ENCODE measurements at places on chromosomes 11 and 22.

GRCh38 chr11:9664276-9665171, 647 bp downstream of the SWAP70 start:
- DNase-seq: peak; percentile 12

DNA sequence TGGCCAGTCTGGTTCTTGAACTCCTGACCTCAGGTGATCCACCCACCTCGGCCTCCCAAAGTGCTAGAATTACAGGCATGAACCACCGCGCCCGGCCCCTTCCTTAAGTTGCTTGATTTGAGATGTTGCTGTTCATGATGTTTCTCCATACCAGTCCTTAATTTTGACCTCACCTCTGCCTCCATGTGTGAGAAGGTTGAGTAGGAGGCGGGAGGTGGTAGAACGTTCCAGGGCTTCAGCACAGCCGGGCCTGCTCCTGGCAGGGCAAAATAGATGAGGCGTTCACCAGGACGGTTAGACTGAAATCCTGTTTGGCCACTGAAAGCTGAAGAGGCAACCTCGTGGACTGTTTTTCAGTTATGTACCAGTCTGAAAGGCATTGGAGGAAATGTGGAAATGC, 48.3 kb upstream of the SYT13 start:
- no peak for DNase-seq

DNA sequence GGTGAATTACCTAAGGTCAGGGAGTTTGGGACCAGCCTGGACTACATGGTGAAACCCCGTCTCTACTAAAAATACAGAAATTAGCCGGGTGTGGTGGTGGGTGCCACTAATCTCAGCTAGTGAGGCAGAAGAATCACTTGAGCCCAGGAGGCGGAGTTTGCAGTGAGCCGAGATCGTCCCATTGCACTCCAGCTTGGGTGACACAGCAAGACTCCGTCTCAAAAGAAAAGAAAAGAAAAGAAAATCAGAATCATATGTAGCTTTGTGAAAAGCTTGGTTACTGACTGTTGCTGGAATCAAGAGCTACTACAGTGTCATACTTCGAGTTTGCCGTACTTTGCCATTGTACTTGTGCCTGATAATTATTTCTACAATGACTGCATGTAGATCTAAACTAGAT, 4.2 kb upstream of the TMEM135 start:
- DNase-seq: no peak

DNA sequence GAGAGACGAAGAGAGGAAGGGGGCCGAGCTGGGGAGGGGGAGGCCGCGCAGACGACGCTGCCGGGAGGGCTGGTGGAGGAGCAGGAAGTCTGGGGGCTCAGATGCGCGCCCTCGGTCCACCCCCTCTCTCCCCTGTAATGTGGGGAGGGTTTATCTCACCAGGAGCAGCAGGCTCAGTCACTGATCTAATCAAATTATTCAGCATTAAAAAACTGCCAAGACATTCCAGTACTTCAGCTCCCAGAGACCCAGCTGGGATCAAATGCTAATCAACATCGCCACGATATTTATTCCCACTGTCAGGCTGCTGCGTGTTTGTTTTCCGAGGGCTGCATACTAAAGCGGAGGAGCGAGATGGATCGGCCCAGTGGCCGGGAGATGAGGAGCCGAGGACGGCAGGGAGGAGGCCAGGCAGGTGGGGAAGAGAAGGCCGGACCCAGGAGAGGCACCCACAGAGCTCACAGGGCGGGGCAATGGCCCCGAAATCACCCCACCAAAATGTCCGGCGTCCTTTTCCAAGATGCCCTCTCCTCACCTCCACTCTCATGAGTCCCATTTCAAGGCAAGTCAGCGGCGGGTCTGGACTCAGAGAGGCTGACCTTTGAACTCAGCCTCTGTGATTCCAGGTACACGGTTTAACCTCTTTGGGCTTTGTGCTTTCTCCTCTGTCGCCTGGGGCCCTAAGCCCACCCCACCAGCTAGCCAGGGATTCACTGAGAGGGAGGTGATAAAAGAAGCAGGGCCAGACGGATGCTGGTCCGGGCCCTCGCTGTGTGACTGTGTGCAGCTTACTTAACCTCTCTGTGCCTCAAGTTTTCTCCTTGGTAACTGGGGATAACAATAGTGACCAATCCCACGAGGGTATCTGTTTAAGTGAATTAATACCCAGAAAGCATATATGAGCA, 502.1 kb downstream of the MN1 start:
- DNase-seq: no peak

GRCh38 chr11:34300926-34301295, 56.9 kb downstream of the ABTB2 start:
- DNase-seq: no peak

GRCh38 chr11:9982127-9982795, 311.8 kb downstream of the SBF2 start:
- DNase-seq: no peak

GRCh38 chr11:75969626-75970308, 154.8 kb downstream of the UVRAG start:
- no peak for DNase-seq

- no peak for DNase-seq
Measured at GRCh38 chr22:49532869-49533802, 294.5 kb downstream of the BRD1 start.

- no peak for DNase-seq
Measured at GRCh38 chr11:96293598-96294021, 49.4 kb downstream of the MAML2 start.

DNA sequence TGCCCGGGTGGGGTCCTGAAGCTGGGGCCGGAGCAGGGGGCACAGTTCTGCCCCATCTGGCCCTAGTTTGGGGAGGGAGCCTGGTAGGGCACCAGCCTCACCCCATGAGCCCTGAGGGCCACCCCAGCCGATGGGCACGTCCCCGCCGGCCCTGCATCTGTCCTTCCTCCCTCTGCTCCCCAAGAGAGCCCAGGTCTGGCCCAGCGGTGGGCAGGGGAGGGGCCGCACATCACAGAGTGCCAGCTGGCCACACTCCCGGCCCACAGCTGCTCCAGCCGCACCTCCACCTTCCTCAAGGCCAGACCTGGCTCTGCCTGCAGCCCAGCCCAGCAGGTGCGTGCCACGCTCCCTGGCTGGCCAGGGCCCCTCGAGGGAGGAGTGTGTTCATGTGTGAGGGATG, 21.6 kb downstream of the BRSK2 start:
- no peak for DNase-seq

DNA sequence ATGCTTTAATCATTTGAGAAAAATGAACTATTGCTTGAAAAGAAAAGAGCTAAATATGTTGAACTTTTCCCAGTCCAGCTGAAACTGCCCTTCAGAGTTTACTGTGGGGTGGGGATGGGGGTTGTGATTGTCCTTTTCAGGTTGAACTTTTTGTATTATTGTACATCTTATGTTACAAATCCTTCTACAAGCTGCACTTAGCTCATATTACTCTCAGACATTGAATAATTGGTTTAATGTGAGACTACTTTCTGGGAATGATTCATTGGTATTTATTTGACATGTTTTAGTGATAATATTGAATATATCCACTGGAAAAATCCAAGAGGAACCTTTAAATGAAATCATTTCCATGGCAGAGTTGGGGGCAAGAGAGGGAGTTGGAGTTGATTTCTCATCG, 84.9 kb downstream of the ATXN10 start:
- no peak for DNase-seq

DNA sequence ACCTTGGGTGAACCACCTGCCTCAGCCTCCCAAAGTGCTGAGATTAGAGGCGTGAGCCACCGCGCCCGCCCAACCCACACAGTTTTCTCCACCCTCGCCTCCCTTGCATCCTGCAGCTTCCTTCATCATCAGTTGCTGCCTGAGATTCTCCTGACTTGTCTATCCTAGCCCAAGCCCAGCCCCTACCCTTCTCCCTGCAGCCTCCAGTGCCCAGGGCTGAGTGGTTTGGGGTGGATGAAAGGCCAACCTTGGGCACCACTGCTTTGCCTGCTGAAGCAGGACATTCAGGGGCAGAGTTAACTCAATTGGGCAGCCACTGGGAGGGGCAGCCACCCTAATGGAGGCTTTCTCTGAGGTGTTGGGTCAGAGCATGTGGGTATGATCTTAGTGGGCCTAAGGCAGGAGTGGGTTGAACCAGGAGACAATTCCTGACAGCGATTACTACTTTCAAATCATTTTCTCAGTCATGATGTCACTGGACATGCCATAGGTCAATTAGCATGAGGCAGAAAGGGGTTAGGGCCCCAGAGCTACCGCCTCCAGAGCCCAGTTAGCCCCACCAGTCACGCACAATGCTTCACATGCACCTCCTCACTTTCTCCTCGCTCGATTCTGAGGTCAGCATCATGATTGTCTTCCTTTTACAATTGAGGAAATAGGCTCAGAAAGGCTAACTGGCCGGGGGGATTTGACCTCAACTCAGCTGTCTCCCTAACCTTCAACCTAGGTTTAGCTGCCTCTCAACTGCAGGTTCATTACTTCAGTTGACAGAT, 1.0 kb upstream of the FKBP2 start:
- no peak for DNase-seq

DNA sequence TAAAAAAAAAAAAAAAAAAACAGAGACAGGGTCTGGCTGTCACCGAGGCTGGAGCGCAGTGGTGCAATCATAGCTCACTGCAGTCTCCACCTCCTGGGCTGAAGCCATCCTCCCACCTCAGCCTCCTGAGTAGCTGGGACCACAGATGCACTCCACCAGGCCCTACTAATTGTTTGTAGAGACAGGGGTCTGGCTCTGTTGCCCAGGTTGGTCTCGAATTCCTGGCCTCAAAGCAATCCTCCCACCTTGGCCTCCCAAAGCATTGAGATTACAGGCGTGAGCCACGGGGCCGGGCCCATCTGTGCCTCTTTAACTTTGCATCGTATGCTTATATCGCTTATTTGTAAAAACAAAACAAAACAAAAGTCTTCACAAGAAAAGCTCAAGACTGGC, 3.1 kb downstream of the CPT1A start:
- no peak for DNase-seq

GRCh38 chr11:27795955-27796861, 96.0 kb upstream of the BDNF start:
- DNase-seq: no peak

DNA sequence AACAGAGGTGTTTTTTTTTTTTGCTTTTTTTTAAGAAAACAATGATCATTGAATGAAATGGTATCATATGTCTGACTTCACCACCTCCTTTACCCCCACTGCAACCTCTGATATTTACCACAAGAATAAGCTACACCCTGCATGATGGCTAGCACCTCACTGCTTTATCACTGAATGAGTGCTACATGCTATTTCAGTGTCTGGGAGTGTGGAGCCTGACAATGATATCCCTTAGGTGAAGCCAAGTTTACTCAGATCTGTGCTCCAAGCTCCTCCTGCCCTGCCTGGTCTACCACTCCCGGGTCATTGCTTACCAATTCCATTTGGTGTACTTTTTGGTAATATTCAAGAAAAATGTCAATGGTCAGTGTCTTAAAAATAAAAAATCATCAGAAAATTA, 21.1 kb downstream of the MMP20 start:
- no peak for DNase-seq

- no peak for DNase-seq
Measured at GRCh38 chr22:38768036-38768435, 12.2 kb upstream of the SUN2 start.

GRCh38 chr11:47986742-47987141, 6.4 kb downstream of the PTPRJ start:
- DNase-seq: no peak

- DNase-seq: no peak
Measured at GRCh38 chr22:37228106-37229011, 15.7 kb downstream of the RAC2 start.

DNA sequence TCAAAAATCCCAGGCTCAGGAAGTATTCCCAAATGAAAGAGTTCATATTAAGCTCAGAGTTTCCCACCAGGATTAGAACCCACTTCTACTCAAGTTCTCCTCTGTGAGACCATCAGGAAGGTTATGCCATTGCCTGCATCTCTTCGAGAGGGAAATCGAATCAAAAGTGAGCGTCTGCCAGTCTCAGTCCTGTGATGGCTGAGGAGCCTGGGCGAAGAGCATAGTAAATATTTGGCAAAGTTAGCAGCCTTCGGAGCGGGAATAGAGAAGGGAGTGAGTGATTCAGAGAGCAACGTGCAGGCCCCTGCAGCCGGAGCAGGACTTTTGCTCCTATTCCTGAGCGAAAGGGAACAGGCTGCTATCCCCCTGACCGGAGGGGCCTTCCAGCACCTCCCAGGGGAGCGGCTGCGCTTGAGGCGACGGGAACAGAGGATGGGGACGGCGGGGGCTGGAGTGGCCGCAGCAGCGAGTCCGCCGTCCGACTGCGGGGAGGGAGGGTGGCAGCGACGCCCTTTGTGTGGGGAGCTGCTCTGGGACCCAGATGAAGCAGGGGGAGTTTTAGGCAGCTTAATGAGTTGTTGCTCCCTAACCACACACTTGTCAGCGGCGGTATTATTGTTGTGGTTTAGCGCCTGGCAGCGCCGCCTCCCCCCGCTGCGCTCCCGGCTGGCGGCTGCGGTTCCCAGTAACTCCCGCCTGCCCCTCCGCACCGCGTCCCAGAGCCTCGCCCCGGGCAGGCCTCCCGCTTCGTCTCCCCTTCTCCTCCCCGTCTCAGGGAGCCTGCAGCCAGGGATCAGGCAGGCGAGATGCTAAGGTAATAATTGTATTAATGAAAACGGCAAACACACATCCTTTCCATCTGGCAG, 21.7 kb upstream of the NRGN start:
- peak; percentile 21 for DNase-seq

DNA sequence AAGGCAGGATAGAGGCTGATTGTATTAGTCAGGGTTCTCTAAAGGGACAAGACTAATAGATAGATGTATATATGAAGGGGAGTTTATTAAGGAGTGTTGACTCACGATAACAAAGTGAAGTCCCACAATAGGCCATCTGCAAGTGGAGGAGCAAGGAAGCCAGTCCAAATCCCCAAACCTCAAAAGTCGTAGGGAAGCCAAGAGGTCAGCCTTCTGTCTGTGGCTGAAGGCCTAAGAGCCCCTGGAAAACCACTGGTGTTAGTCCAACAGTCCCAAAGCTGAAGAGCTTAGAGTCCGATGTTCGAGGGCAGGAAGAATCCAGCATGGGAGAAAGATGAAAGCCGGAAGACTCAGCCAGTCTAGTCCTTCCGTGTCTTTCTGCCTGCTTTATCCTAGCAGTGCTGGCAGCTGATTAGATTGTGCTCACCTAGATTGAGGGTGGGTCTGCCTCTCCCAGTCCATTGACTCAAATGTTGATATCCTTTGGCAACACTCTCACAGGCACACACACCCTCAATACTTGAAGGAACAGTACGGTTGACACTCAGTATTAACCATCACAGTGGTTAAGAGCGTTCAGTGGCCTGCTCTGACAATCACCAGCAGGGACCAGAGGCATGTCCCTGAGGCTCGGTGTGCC, 135.6 kb downstream of the CSNK2A3 start:
- no peak for DNase-seq

Data from central memory CD4-positive, alpha-beta T cell (primary cell).